ENCODE measurements at places on chromosomes 5 and 9. TPM values are rescaled to one million over a fixed set of nuclear protein-coding genes. Genes with fewer than 3 reads are reported as not detected.

The SPINK5 gene
- total RNA-seq, result not detected

The DAB2IP gene
- 68.2 TPM for total RNA-seq

The ZNF883 gene
- 0.92 TPM for total RNA-seq

The NMUR2 gene
- not detected for total RNA-seq

The CTXN3 gene
- total RNA-seq, result not detected

The ADAMTS12 gene
- 3.1 TPM for total RNA-seq

The ORM2 gene
- total RNA-seq, result 15.6 TPM

The CACFD1 gene
- 7.0 TPM for total RNA-seq

- DNase-seq, result no peak
Observed at GRCh38 chr5:125559296-125559695, 812.9 kb upstream of the ZNF608 start.

DNA sequence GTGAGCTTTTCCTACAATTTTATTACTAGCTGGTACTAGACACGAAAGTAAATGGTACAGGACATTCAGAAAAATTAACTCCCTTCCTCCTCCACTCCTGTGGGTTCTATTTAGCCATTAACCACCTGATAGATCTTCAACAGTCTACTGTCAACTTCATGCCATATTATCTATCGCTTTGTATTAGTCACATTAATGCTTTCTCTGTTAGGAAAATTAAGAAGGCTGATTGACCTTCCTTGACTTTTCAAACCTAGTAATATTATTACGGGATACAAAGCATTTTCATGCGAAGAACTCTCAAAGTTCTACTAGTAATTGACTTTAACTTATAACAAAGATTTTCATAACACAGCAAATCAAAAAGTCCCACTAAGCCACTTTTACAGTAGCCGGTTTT is 1.2 kb downstream of the TEX10 start:
- no peak for DNase-seq

- DNase-seq, result no peak
Observed at GRCh38 chr5:172076761-172077244, 70.4 kb upstream of the FBXW11 start.

DNA sequence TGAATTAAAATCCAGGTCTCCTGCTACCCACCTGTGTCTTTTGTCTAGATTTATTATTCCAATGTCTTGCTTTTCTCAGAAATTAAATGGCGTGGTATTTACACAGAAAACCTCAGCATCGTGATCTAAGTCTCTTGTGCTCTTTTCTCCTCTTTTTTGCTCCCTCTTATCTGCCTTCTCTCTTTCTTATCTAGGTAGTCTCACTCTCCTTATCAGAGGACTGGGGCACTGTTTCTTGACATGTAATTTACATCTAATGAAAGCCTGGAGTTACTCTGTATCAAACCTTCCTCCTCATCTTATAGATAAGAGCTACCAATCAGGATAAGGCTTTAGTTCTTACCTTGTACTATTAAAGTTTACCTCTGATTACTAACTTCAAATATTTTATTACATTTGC is 933.8 kb downstream of the TLE1 start:
- no peak for DNase-seq

DNA sequence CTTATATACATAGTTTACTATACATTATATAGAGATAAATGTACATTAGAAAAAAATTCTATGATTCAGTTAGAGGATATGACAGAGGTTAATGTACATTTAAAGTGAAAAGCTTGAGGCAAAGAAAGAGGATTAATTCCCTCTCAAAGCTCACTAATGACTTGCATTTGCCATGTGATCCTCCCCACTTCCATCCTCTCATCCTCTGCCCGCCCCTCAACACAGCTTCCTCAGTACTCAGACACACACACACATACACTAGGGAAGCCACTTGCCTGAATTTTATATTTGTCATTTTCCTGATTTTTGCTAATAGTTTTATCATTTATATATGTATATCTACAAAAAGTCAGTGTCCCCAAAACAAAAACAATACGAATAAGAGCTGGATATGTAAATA is 764.5 kb downstream of the EFNA5 start:
- DNase-seq, result no peak

GRCh38 chr9:4793459-4794395 is 983 bp downstream of the RCL1 start:
- no peak for DNase-seq

- no peak for DNase-seq
Observed at GRCh38 chr9:77988630-77989029, 43.0 kb downstream of the GNAQ start.

DNA sequence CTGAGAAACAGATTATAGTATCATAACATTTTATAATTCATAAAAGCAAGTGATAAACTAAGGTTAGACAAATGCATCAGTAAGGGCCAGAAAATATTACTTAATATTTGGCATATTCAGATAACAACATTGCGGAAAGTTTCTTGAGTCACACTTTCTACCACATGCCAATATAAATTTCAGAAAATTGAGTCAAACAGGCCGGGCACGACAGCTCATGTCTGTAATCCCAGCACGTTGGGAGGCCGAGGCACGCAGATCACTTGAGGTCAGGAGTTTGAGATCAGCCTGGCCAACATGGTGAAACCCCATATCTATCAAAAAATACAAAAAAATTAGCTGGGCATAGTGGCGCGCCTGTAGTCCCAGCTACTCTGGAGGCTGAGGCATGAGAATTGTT is 47.1 kb downstream of the SLC38A9 start:
- DNase-seq, result no peak

DNA sequence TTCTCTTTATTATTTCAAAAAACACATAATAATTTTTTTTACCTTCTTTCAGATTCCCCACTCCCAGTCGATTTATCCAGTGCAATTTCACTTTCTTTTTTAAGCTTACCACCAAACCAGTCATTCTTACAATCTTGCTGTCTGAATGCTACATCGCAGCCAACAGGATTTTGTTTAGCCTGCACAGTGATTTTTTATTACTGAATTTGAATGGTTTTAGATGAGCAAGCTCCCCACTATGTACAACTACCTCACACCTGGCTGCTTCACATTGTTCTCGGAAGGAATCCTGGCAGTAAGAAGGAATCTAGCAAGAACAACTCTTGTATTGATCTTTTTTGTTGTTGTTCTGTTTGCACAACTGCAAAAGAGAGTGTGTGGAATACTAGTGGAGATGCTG is 668.1 kb upstream of the WWC1 start:
- no peak for DNase-seq

GRCh38 chr5:43227655-43228054 is 35.6 kb downstream of the NIM1K start:
- no peak for DNase-seq

DNA sequence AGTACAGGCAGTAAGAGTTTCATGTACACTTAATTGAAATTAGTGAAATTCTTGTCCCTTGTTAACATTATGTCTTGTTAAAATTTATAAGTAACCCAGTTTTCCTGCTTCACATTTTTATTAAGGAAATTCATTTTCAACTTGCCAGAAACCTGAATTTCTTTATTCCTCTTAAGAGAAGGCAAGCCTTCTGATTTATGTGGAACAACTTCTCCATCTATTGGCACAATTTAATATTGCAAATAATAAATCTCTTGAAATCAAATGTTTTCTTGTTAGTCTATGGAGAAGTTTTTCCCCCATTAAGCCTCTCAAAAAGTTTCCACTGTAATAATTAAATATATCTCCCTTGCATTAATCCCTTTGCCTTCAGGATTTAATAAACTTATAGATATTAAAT is 33.8 kb upstream of the ACO1 start:
- no peak for DNase-seq

DNA sequence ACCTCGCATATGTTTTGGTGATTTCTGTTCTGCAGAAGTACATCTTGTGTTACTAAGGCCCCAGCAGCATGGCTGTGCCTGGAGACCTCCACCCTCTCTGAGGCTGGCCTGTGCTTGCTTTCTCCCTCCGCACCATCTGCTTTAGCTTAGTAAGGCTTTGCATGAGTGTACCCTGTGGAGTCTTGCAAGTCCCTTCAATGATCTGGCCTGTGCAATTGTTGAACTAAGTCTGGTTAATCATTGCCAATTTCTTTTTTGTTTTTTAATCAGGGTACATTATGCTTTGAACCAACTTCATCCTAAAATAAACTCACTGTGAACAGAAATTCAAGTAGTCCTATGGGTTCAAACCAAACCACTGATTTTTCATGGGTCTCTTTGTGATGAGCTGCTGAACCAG is 32.3 kb downstream of the ACOT12 start:
- DNase-seq, result no peak

DNA sequence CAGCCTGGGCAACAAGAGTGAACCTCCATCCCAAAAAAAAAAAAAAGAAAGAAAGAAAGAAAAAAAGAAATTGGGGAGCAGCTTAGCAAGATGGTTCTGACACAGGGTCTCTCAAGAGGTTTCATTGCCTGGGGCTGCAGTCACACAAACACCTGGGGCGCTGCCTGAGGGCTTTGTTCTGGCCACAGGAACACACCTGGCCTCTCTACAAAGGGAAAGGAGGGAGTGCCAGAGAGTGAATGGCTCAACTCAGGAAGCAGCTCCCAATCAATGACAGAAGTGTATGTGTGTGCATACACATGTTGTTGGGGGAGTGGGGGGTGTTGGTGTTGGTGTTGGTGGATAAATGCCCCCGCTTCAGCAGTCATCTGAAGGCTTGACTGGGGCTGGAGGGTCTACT is 32.4 kb upstream of the CTNNA1 start:
- no peak for DNase-seq

GRCh38 chr5:95083606-95084005 is 201.3 kb downstream of the MCTP1 start:
- no peak for DNase-seq

- no peak for DNase-seq
Observed at GRCh38 chr5:163712011-163712410, 206.6 kb downstream of the MAT2B start.

DNA sequence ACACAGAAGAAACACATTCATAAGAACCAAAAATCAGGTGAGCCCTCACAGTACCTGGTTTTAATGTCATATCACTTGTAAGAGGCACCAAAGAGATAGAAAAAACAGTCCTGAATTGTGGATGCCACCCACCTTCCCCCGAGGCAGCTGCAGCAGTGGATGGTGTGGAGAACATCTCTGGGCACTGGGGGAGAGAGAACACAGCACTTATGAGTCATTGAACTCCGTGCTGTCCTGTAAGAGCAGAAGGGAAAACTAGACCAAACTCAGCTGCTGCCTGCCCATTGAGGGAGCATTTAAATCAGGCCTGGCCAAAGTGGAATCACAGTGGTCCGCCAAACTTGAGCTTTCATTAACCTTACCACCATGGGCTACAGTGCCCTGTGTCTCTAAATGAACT is 296.2 kb downstream of the SPATA31D1 start:
- DNase-seq, result no peak

DNA sequence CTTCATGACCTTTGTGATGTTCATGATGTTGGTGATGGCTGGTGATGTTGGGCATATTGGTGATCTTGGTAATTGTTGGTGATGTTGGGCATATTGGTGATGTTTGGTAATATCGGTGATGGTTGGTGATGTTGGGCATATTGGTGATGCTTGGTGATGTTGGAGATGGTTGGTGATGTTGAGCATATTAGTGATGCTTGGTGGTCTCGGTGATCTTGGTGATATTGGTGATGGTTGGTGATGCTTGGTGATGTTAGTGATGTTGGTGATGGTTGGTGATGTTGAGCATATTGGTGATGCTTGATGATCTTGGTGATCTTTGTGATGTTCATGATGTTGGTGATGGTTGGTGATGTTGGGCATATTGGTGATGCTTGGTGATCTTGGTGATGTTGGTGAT is 73.8 kb downstream of the IRX2 start:
- no peak for DNase-seq

Data from gastrocnemius medialis (tissue), 4 donors.